Mesothelial cell of epicardium (in vitro differentiated cells): ENCODE measurements at places on chromosomes 5 and 9. TPM values are rescaled to one million over a fixed set of nuclear protein-coding genes. Genes with fewer than 3 reads are reported as not detected.

The GPR151 gene
- total RNA-seq, result not detected in 3 replicates

The SOX30 gene
- not detected in 3 replicates for total RNA-seq

The ARHGEF39 gene
- 6.3 to 8.0 TPM (median 6.5 TPM) in 3 replicates for total RNA-seq

The SURF4 gene
- 147 to 152 TPM (median 149 TPM) in 3 replicates for total RNA-seq

The CDC14B gene
- total RNA-seq, result 39.0 to 40.1 TPM (median 39.3 TPM) in 3 replicates

The CPLANE1 gene
- total RNA-seq, result 31.0 to 33.8 TPM (median 32.3 TPM) in 3 replicates

The NUTM2G gene
- 0.16 to 0.20 TPM in 2 of 3 replicates, not detected in the other for total RNA-seq

The ASTN2 gene
- total RNA-seq, result 10.8 to 12.2 TPM (median 10.8 TPM) in 3 replicates

The HTR4 gene
- total RNA-seq, result 0.27 to 0.41 TPM (median 0.33 TPM) in 3 replicates

The CERCAM gene
- total RNA-seq, result 134 to 143 TPM (median 141 TPM) in 3 replicates

GRCh38 chr9:97997330-97998276, 14.5 kb downstream of the ANP32B start:
- no peak for DNase-seq

DNA sequence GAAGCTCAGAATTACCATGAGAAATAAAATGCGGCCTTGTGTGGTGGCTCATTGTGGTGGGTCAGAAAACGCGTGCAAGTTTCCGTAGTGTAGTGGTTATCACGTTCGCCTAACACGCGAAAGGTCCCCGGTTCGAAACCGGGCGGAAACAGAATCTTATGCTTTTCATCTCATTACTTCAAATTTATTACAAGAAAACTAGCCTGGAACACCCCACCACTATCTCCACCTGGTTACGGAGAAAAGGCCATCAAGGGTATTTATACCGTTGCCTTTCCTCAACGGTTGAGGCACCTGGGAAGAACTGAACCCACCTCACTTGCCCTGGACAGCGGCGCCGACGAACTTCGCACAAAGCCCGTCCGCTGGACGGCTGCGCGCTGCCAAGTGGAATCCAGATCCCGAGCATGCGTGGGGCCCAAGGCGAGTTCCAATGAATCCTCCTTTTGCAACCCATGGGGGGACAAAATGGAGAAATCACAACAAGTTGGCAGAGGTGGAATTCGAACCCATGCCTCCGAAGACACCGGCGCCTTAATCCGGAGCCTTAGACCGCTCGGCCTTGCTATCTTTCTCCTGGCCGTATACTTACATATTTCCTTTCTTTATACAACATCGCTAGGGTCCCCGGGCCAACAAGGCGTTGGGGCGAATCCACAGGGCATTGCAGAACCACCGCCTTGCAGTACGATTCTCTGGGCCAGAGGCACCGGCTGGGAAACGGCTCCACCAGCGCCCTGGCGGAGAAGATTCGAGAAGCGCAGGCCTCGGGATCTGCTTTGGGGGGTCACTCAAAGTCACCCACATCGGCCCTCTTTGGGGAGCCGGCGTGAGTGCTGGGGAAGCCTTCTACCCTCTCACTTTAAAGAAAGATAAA, 16.9 kb downstream of the OR2V2 start:
- no peak for DNase-seq

DNA sequence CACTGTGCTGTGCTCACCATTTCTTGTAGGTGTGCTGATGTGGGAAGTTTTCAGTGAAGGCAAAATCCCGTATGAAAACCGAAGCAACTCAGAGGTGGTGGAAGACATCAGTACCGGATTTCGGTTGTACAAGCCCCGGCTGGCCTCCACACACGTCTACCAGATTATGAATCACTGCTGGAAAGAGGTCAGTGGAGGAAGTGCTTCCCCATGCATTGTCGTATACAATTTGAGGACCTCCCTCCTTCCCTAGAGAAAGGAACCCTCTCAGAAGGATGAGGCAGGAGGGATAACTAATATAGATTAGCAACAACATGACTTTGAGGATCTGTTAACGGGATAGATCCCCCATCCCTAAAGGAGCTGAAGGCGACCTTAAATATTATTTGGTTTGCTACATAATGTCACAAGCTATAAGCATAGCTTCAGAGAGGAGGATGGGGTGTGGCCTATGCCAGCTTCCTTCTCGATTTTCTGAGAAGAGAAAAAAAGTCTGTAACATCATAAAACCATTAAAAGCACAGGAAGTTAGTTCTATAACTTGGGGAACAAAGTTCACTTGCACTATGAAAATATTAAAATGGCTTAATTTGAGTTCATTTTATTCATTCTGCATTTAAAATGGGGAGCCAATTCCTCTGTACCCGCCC, 17.0 kb upstream of the CYFIP2 start:
- no peak for DNase-seq

GRCh38 chr9:3008091-3008490, 164.2 kb upstream of the PUM3 start:
- no peak for DNase-seq

- no peak for DNase-seq
These were observed 331.2 kb downstream of the NR2F1-AS1 start for GRCh38 chr5:93249651-93250289.

DNA sequence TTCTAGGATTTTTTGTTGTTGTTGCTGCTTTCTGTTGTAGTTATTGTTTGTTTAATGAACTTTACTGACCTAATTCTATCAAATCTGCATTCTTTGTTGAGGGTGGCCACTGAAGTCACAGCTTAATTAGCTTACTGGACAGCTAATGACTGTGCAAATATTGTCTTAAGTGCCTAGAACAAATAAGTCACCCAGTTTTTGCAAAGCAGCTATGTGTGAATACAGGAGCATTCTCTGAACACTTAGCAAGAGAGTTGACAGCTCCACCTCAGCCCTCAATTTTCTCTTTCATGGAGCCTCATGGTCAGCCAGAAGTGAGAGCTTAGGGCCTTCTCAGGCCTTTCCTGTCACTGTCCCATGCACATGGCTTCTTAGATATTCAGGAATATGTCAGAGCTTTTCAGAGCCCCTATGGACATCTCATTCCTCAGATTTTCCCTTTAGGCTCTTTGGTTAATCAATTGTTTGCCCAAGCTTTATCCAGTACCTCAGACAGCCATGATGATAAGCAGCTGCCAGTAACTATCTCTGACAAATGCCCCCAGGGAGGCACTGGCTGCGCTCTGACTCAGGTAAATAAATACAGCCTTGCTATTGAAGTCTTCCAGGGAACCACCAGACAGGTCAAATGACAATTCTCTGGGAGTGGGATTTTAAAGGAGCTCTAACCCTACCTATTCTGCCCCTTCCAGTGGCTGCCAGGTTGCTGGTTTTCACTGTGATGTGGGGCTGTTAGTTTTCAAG, 241.4 kb upstream of the IL12B start:
- no peak for DNase-seq

DNA sequence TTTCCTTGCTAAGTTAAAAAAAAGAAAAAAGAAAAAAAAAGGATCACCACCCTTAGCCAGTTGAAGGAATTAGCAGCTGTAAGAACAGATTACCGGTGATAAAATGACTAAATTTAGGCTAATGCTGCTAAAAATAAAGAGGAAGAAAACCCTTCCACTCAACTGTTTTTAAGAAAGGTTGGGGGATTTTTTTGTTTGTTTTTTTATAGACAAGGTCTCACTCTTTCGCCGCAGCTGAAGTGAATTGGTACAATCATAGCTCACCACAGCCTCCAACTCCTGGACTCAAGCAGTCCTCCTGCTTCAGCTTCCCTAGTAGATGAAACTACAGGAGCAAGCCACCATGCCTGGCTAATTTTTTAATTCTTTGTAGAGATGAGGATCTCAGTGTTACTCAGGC, 101.7 kb downstream of the SNCAIP start:
- DNase-seq, result no peak

- no peak for DNase-seq
These were observed 125.3 kb downstream of the SLC24A2 start for GRCh38 chr9:19663570-19663969.

- DNase-seq, result no peak
These were observed 1.2 kb downstream of the LCN9 start for GRCh38 chr9:135664266-135664665.

- DNase-seq, result no peak
These were observed 202.0 kb downstream of the AUH start for GRCh38 chr9:91159664-91160121.

DNA sequence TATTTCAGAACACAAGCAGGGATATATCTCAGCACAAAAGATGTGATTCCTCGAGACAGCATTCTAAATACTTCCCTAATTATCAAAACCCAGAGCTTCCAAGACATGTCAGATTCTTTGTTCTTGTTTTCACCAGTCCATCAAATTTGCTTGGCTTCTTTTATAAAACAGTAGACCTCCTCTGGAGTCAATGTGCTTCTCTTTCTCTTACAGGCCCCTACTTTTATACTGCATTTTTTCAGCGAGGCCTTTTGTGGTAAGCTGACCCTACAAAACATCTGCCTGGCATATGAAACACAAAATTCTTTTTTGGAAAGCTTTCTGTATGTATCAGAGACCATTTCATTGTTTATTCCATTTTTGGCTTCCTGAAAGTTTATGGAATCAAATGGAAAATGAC, 81.8 kb downstream of the ARSB start:
- DNase-seq, result no peak

DNA sequence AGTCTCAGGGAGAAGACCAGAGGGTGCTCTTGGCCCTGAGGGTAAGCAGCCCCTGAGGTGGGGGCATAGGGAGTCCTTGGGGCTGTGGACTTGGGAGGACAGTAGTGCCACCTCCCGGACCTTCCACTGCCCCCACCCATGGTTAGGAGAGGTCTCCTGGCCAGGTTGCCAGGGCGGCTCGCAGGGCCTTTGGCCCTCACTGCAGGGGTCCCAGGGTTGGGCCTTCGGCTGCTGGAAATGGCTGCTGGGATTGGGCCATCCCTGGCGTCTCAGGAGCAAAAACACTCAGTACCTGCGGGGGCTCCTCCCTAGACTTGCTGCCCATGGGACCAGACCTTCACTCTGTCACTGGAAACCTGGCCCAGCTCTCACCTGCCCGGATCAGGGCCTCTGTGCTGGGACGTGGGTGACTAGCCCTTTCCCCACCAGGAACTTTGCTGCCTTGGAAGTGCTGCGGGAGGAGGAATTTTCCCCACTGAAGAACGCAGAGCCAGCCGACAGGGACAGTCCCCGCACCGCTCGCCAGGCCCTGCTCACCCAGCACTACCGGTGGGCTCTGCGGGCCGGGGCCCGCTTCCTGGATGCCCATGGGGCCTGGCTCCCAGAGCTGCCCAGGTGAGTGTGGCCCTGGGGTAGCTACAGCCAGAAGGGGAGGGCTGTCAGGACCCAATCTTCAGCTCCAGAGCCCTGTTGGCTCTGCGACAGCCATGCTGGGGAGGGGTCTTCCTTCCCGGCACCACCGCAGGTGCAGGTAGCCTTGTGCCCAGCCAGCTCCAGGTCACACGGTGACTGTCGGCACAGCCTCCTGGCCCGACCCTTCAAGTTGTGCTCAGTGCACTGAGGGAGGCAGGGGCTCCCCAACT, 3.2 kb downstream of the UAP1L1 start:
- DNase-seq, result no peak

DNA sequence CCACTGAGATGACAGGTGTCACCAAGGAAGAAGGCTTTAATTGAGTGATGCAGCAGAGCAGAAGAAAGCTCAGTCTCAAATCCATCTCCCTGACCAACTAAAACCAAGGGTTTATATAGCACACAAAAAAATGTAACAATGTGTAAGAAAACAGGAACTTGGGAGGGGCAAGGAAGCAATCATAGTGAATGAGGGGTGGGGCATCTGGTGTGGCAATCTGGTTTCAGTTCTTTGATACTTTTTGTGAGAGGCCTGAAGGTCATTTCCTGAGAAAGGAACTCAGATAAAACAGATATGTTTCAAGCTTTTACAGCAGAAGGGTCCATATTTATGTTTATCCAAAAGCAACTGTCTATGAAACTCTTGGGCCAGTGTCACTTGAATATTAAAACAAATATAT, 19.7 kb downstream of the CD180 start:
- no peak for DNase-seq

GRCh38 chr9:98075332-98075805, 18.8 kb downstream of the NANS start:
- DNase-seq, result no peak

- no peak for DNase-seq
These were observed 55.1 kb upstream of the SLC1A1 start for GRCh38 chr9:4435197-4435596.

DNA sequence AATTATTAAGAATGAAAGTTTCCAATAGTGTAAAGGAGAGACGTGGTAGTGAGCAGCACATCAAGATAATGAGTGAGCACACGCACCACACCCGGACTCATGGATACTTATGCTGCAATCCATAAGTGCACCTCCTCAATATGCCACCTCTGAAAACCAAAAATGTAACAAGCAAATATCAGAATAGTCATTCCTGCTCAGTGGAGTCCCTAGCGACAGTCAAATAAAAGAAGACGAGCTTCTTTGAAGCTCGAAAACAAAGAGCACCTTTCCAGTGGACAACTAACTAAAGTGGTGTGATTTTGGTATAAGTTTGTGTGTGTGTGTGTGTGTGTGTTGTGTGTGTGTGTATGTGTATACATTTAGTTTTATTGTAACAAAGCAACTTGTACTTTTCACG, 241.3 kb downstream of the DEPDC1B start:
- DNase-seq, result no peak
